ENCODE measurements at places on chromosomes 7 and 10. TPM values are rescaled to one million over a fixed set of nuclear protein-coding genes. Genes with fewer than 3 reads are reported as not detected.
A peak's percentile ranks its signal among the peaks of the same experiment; 100 is the strongest.

GRCh38 chr10:132645247-132645530, 107.6 kb downstream of the INPP5A start:
- DNase-seq: no peak

- no peak for DNase-seq
Measured at GRCh38 chr10:113261161-113261560, 291.7 kb upstream of the HABP2 start.

DNA sequence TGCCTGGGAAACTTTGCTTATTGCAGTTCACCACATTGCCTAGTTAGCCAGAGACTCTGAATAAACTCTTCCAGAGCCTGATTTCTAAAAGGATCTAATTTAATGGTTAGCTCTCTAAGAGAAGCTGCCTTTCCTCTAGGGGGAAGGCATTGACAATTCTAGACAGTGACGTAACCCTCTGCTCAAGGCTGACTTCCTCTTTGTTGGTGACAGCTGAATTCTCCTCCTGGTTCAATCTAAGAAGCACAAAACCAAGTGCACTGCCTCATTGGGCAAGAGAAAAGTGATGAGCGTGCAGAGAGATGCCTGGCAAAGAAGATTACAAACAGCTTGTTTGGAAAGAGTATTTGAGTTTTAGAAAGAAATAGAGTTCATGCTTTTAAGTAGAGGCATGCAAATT, 102.7 kb downstream of the MACC1 start:
- peak; percentile 61 for DNase-seq

- no peak for DNase-seq
Measured at GRCh38 chr10:74502963-74503608, 323.3 kb upstream of the KAT6B start.

DNA sequence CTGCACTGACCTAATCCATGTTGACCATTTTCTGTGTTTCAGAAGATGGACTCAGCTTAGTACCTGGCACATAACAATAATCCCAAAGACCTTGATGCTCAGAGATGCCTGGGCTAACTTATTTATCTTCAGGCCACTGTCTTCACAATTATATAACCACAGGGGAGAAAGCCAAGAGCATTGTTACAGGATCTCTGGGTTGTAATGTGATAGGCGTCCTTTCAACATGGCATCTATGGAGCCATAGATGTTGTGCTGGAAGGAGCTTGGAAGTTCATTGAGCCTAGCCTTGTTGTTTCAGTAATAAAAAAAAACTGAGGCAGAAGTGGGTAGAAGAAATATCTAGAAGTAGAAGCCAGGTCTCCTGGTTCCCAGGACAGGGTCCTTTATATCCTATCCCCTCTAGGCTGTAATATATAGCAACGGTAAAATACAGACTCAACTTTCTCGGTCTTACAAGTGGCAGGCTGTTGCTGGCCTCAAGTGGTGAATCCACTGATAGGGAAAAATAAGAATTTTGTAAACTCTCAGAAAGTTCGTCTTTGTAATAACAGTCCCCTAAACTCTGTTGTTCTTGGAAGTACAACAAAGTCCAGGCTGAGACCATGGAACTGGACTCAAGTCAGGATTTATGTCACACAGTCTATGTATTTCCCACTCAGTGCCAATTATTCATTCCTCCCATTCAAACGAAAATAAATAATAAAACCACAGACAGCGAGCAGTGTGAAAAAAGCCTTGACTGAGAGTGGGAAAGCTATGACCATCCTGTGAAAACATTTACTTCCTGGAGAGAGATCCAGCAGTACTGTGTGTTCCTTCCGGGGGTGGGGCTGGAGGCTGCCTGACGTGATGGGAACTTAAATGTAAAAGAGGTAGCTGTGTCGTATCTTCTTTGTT, 277.6 kb downstream of the REEP3 start:
- no peak for DNase-seq

- no peak for DNase-seq
Measured at GRCh38 chr7:148210804-148211325, 379.7 kb upstream of the C7orf33 start.

DNA sequence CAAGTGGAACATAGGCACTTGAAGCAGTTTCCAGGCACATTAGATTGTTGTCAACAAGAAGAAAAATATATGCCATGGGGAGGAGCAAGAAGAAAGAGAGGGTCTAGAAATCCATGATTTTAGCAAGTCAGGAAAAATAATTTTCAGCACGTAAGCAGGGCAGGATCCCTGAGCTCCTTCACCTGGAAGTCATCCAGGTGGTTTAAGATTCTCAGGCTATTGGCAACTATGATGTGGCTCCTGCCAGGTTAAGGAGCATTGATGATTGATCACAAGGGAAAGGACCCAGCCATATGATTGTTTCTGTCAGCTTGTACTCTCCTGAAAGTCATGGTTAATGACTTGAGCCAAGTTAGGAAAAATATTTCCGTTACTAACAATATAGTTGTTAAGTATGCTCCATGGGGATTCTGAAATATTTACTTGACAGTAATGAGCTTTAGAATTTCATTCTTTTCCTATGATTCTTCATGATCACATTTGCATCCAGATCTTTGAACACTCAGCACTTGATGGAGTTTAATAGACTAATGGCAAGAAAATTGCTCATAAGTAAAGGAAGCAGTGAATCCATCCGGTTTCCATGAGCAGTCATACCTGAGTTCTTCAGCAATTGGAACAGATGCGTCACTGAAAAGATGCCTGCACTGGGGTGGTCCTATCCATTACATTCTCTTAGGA, 209.1 kb downstream of the BICC1 start:
- no peak for DNase-seq

DNA sequence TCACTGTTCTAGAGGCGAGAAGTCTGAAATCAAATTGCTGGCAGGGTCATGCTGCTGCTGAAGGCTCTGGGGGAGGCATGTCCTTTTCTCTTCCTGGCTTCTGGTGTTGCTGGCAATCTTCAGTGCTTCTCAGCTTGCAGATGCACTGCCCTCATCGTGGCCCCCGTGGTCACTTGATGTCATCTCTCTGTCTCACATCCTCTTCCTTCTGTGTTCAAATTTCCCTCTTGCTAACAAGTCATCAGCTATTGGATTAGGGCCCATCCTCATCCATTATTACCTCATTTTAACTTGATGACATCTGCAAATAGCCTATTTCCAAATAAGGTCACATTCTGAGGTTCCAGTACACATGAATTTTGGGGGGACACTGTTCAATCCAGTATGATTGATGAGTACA, 36.6 kb upstream of the SRGN start:
- DNase-seq: peak; percentile 80

Gene ANKRD1
- total RNA-seq: not detected

DNA sequence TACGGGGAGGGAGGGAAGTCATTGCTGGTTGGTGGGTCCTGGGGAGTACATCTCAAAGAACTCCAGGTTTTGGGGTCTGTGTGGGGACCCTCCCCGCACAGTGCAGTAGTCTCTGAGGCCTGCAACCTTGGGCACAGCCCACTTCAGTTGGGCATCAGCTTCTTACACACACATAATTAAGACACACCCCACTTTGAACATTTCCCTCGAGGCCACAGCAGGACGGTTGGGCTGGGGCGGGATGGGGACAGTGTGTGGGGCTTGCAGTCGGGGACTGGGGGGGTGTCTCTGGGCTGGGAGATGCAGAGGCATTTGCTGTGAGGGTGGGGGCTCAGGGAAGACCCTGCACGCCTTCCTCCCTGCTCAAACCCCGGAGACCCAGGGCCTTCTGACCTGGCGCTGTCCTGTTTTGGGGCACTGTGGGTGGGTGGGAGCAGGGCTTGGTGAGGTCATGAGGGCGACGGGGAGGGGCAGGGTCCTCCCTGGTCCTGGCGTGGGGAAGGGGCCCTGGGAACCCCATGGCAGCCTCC, 1.3 kb downstream of the LFNG start:
- peak; percentile 72 for DNase-seq

DNA sequence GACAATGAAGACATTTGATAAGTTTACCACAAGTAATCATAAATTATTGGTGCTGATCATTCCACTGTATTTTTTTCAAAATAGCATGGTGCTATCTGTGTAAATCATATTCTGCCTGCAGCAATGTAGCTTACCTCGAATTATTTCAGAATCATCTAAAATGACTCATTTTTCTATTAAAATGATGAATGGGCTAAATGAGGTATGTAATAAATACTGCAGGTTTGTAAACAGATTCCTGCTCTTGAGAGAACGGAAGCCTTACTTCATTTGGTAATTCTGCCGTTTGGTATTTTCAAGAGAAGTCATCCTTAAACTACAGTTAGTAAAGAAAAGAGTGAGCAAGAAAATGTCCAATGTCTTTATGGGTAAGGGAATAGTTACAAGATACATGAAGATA, 115.9 kb downstream of the CHCHD3 start:
- DNase-seq: no peak

Gene TRPV6
- not detected for total RNA-seq

Gene ANXA8L1
- total RNA-seq: not detected

Gene HTR5A
- total RNA-seq: not detected

- no peak for DNase-seq
Measured at GRCh38 chr10:76328348-76328747, 896.9 kb downstream of the LRMDA start.

DNA sequence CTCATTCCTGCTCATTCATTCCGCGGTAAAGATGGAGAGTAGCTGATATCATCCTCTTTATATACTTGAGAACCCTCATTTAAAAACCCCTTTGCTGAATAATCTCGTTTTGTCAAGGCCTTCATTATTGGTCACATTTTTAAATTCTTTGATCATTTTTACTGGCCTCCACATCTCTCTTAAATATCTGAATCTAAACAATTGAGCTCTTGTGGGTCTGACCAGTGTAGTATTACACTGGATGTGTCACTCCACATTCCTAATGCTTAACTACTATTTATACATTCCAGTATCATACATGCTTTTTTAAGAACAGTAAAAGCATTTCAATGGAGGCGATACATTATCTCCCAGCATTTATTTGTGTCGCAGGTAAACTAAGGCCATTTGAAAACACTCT, 12.6 kb upstream of the PRPS1L1 start:
- no peak for DNase-seq

GRCh38 chr7:3176112-3177000, 124.7 kb upstream of the SDK1 start:
- no peak for DNase-seq

All from activated CD4-positive, alpha-beta T cell treated with anti-CD3 and anti-CD28 coated beads, Interleukin-2, amount 10 ng/mL, durations not matched to agents 24 days and 14 days (primary cell).